Putamen (tissue), 1 donor: ENCODE measurements at places on chromosomes 7 and 10.

DNA sequence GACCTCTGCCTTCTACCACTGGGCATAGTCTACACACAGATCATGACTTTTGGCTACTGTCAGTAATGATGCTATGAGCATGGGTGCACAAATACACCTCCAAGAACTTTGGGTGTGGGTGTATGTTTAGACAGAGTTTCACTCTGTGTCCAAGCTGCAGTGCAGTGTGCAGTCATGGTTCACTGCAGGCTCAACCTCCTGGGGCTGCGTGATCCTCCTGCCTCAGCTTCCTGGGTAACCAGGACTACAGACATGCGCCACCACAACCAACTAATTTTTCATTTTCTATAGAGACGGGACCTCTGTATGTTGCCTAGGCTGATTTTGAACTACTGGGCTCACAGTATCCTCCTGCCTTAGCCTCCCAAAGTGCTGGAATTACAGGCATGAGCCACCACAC is 194.4 kb downstream of the NSUN6 start:
- DNase-seq, result no peak

DNA sequence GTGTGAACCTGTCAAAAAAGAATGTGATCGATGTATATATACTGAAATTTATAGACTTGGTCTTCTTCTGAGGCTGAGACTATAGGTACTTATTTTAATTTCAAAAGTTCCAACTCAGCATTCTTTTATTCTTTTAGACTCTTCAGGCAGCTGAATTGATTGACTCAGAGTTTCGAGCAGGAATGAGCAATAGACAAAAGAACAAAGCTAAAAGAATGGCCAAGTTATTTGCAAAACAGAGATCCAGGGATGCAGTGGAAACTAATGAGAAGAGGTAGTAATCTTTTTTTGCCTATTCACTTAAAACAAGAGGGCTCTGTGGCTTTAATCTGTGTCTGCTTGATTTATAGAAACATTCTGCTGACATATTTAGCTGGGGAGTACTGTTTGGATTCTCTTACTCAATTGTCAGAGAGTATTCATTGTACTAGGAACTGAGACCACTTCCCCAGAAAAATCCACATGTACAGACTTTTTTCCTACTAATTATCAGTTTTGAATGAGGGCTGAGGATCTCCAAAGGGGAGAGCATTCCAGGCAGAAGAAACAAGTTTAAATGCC is 30.1 kb downstream of the BTAF1 start:
- DNase-seq, result no peak

DNA sequence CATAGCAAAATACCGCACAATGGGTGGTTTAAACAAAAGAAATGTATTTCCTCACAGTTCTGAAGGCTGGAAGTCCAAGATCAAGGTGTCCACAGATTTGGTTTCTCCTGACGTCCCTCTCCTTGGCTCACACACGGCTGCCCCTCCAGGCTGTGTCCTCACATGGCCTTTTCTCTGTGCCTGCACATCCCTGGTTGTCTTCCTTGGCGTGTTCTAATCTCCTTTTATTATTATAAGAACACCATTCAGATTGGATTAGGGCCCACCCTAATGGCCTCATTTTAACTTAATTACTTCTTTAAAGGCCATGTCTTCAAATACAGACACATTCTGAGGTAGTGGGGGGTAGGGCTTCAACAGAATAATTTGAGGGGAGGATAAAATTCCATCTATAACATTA is 87.9 kb downstream of the FZD1 start:
- no peak for DNase-seq

GRCh38 chr7:20958572-20958971 is 171.9 kb upstream of the SP8 start:
- DNase-seq, result no peak

GRCh38 chr10:94005050-94005449 is 11.3 kb downstream of the PLCE1 start:
- DNase-seq, result no peak

DNA sequence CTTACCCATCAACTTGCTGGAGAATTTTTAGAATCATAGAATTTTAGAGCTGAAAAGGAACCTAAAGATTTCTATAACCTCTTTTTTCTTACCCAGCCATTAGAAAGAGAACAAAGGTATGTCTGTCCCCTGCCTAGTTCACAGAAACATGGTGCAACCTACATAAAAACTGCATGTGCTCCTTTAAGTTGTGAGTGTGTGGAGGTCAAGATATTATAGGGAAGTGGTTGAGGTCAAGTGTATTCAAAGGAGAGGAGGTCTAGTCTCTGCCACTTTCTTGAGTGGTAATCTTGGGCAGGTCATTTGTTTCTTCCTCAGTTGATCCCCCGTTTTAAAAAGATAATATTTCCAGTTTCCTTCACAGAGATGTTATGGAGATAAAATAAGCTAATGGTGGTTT is 6.4 kb downstream of the UBTD1 start:
- no peak for DNase-seq

- no peak for DNase-seq
Observed at GRCh38 chr7:44100458-44101302, 3.5 kb upstream of the AEBP1 start.

DNA sequence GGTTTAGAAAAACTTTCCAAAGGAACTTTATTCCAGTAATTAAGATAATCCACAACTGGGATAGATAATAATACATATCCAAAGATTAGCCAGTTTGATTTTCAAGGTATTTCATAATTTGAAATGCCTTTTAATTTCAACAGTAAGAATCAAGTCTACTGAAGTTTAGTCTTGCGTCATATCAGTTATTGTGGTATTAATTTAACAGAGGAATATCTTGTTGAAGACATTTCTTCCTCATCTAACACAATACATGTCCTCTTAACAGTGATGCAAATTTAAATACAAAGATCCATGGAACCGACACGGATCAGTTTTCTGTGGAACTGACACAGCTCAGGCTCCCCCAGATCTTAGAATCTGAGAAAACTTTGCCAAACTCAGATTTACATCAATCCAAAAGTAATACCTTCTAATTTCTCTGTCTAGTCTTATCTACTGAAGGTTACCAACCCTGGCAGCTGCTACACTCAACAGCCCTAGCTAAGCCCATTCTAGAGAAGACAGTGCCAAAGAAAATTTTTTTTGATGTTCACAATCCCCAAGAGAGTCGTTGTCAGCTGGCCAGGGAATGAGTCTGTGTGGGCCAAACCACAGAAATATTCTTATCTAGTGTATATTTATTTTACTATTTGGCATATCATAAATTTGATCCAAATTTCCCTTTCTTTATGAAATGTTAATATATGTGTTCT is 365.2 kb upstream of the MEOX2 start:
- DNase-seq, result no peak

- no peak for DNase-seq
Observed at GRCh38 chr7:150992833-150993302, 2.1 kb downstream of the NOS3 start.

GRCh38 chr10:11783558-11783865 is 39.6 kb upstream of the PROSER2 start:
- DNase-seq, result no peak

DNA sequence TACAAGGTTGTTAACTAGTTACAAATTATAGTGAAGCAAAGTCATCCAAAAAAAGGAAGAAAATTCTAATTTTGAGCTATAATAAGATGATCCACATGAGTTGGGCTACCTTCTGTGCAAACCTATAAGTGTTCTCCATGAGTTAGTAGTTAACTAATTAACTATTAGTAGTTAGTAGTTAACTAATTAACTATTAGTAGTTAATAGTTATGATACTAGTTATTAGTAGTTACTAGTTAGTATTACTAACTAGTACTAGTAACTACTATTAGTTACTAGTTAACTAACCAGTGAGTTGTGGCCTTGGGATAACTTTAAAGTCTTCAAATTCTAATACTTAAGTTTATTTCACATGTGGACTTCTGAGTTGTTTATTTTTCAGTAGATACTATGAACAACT is 453.4 kb upstream of the GRM3 start:
- DNase-seq, result no peak
